ENCODE measurements at places on chromosomes 16 and 17.

DNA sequence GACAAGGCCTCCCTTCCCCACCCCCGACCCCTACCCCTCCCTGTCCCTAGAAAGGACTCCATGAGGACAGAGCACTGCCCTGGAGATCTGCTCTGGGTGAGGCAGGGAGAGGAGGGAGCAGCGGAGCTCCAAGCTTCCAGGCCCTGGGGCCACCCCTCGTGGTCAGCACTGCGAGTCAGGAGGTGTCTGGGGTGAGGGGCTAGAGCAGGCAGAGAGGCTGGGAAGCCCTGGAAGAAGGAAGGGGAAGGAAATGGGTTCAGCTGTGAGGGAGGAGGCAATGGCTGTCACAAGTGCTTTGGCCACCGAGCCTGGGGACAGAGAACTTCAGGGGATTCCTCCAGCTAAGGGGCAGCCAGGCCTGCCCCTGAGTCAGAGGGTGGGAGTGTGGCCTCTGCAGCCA lies 28.2 kb upstream of the DNAI2 start:
- DNase-seq: no peak

GRCh38 chr16:53084746-53085334 lies 30.0 kb downstream of the CHD9 start:
- DNase-seq: no peak

GRCh38 chr16:89352091-89352681 lies 134.7 kb downstream of the ZNF778 start:
- DNase-seq: no peak

DNA sequence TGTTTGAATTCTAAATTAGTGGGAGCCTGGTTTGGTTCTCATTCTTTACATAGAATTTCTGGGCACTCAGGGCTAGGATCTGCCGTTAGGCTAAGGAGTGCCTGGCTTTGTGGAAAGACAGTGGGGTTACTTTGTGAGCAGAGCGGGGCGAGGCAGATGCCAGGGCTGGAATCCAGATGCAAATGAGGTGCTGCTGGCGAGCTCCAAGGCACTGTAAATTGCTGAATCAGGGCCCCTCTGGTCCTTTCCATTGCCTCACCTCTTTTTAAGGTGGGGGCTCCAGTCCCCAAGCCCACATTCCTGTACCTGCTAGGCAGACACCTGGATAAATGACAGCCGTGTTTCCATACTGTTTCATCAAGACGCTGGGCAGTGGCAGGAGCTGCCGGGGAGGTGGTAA lies 33.8 kb downstream of the PIPOX start:
- no peak for DNase-seq

- DNase-seq: no peak
Measured at GRCh38 chr16:2082983-2083364, 35.2 kb downstream of the TSC2 start.

GRCh38 chr17:47698749-47699535 lies 5.0 kb downstream of the TBKBP1 start:
- peak; percentile 63 for DNase-seq

DNA sequence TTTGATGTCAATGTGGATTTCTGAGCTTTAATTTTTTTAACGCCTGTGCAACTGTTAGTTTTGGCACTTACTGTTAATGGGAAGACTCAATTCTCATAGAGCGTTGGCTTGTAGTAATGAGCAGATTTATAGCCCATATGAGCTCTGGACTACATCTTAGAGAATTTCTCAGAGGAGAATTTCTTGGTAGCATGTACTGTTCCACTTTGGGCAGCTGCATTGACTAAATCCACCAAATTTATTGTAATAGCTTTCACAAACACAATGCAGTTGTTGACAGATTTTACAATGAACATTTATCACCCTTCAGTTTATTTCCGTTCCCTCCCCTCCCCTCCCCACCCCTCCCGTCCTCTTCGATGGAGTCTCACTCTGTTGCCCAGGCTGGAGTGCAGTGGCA lies 193.9 kb downstream of the PRKCA start:
- no peak for DNase-seq

- no peak for DNase-seq
Measured at GRCh38 chr16:51129105-51129504, 22.0 kb downstream of the SALL1 start.

GRCh38 chr17:4008082-4008435 lies 43.8 kb upstream of the ATP2A3 start:
- DNase-seq: no peak

DNA sequence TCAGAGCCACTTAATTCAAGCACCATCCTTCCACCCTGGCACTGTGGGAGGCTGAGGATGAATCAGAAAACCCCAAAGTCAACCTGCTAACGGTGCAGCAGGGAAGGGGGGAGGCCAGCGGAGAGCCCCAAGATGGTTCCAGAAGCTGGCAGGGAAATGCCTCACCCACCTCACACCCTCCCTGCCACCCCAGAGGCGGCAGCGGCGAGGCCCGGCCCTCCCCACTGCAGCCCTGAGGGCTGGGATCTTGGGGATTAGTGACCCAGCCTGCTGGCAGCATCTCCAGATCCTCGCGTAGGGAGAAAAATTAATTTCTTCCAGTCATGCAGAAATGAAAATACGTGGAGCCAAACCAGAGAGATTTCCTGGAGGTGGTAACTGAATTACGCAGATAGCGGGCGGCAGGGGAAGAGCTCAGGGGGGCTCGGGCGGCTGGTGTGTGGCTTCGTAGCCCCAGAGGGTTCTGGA lies 38.2 kb downstream of the CBFA2T3 start:
- no peak for DNase-seq

GRCh38 chr16:66167564-66168291 lies 198.8 kb upstream of the CDH5 start:
- DNase-seq: no peak

DNA sequence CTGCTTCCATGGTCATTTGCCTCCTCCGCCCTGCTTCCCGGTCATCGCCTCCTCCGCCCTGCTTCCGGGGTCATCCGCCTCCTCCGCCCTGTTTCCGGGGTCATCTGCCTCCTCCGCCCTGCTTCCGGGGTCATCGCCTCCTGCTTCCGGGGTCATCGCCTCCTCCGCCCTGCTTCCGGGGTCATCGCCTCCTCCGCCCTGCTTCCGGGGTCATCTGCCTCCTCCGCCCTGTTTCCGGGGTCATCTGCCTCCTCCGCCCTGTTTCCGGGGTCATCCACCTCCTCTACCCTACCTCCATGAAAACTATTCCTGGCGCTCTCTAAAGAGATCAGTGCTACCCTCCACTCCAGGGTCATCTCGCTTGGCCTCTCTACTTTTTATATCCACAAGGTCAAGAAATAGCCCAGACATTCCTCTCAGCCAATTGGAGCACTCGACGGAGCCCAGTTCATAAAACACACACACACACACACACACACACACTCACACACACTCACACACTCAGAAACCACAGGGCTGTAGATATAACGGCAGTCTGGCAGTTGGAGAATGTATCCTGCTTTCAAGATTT lies 44.8 kb downstream of the TRARG1 start:
- peak; percentile 17 for DNase-seq

- DNase-seq: no peak
Measured at GRCh38 chr17:64161380-64162176, 31.6 kb upstream of the ERN1 start.

DNA sequence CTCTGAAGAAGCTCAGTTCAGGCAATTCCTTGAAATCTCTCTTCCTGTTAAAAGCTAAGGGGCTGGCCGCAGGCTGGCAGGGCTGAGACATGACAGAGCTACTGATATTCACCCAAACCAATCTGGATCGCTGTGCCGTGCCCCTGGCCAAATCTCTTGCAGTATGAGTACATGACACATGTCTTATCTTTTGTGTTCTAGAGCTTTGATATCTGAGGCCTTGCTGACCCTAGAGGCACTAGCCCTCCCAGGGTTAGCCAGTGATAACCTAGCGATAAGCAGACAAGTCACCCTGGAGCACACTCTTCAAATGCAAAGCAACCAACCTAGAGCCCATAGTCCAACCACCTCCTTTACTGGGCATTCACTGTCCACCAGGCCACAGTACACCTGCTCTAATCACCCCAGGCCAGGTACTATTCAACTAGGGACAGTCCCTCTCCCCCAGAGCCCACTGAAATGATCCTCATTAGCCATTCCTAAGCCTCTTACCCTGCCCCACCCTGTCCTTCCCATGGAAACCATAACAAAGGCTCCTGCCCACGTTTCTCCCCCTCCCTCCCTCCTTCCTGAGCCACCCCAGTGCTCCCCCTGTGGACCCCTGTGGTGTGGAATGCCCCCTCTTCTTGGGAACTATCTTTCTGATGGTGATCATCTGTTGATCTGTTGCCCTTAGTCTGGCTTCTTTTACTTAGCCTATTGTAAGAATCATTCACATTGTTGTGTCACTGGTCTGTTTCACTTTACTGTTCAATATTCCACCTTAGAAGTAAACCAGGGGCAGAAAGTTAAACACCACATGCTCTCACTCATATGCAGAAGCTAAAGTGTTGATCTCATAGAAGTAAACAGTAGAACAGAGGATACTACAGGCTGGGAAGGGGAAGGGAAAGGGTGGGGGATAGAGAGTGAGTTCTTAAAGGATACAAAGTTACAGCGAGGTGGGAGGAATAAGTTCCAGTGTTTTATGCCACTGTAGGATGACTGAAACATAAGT lies 52.5 kb downstream of the TEKT5 start:
- DNase-seq: no peak

GRCh38 chr17:69286257-69286656 lies 40.7 kb downstream of the ABCA5 start:
- no peak for DNase-seq

- DNase-seq: peak; percentile 42
Measured at GRCh38 chr17:32936894-32937500, 9.0 kb downstream of the TMEM98 start.

- no peak for DNase-seq
Measured at GRCh38 chr17:58263773-58264172, 17.0 kb downstream of the MPO start.

- DNase-seq: no peak
Measured at GRCh38 chr17:50280068-50280467, 5.8 kb downstream of the TMEM92 start.

DNA sequence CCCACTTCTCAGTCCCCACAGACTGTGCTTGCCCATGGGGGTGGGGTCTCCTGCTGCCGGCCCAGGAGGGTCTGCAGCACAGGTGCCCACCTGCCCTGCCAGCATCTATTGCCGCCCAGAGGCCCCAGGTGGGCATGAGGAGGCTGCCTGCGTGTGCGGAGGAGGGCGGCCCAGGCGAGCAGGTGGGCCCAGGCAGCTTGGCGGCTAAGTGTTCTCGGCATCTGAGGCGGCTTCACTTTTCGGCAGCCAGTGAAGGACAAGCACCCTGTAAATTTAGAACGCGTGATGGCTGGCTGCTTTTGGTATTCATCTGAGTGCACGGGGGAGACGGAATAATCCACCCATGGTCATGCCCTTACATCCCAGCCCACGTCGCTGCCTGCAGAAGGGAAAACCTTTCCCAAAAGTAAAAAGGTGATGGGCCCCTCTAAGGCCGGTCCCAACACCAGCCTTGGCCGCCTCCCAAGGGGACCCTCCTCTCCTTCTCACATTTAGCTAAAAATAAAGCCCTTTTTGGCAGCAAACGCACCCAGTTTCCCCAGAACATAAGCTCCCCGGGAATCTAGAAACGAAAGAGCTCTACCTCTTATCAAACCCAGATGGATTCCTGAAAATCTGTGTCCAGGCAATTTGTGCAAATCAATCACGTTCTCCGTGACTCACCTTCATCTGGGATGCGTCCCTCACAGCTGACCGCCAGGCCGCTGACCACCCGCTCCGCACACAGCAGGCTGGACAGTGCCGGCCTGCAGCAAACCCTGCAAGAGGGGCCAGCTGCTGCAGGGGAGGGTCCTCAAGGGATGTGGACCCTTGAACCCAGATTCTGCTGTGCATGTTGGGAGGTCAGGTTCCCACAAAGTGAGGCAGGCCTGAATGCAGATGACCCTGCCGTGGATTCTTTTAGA lies 79.4 kb downstream of the RBFOX3 start:
- DNase-seq: no peak

DNA sequence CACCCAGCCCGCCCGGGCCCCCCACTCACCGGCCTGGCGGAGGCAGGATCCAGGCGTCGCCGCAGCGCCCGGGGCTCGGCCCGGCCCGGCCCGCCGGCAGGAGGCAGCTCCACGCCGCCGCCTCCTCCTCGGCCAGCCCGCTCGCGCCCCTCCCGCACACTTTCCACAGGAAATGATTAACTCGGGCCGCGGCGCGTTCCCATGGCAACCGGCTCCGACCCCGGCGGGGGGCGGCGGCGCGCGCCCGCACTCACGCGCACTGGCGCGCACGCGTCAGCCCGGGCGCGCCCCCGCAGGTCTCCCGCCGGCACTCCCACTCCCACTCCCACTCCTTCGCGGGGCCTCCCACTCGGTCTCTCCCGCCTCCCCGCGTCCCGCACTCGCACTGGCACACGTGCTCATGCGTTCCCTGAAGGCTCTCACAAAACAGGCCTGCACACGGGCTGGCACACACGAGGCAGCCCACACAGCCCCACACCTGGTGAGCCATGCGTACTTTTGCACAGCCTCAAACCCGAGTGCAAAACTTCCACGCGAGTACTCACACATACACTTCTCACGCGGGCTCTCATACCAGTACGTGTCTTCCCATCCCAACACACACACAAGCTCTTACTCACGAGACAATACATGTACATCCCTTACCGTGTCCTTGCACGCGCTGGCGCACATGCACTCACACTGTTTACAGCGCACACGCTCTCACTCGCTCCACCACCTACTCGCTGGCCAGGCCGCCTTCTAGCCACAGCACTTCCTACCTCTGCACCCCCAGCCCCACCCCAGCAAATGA lies at the start of gene KIFC3:
KIFC3 (minus strand) TSS at position 151 of the 793 bp plus-strand sequence. CDS start 4,248 bp downstream, outside the sequence.
- DNase-seq: no peak

- no peak for DNase-seq
Measured at GRCh38 chr17:75941442-75941819, 589 bp upstream of the FBF1 start.

GRCh38 chr17:381516-381915 lies 28.9 kb upstream of the RPH3AL start:
- no peak for DNase-seq

GRCh38 chr17:50807009-50807408 lies 28.4 kb upstream of the WFIKKN2 start:
- no peak for DNase-seq

GRCh38 chr16:87802670-87803069 lies 36.9 kb upstream of the KLHDC4 start:
- no peak for DNase-seq

DNA sequence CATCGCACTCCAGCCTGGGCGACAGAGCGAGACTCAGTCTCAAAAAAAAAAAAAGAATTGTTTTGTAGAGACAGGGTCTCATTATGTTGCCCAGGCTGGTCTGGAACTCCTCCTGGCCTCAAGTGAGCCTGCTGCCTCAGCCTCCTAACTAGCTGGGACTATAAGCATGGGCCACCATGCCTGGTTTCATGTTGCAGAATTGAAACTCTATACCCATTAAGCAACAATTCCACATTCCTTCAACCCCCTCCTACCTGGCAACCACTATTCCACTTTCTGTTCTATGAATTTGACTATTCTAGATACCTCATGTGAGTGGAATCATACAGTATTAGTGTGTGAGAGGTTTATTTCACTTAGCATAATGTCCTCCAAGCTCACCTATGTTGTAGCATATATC lies 24.5 kb downstream of the RNF135 start:
- DNase-seq: no peak

Measured in CD8-positive, alpha-beta memory T cell (primary cell).